ENCODE measurements at places on chromosomes 3 and 15.

- no peak for DNase-seq
These were observed 74.8 kb upstream of the RPL32 start for GRCh38 chr3:12916159-12916558.

DNA sequence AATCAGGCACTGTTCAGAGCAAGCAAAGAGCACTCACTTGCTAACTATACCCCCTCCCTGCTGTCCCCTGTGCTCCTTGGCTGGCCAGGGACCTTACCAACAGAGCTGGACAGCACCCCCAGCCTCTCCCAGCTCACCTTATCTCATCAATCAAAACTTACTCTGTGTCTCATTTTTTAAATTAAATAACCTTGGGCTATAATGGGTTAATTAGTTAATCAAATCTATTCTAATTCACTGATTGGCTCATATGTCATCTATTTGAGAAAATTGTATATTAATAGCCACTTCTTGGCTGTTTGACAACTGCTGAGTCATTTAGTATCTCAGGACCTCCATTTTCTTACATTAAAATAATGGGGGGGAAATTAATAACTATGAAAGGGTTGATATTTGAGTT lies 22.9 kb downstream of the IL5RA start:
- no peak for DNase-seq

GRCh38 chr15:71784719-71785118 lies 25.6 kb upstream of the NR2E3 start:
- no peak for DNase-seq

GRCh38 chr15:95887666-95888390 lies 442.7 kb upstream of the NR2F2 start:
- DNase-seq, result no peak

- DNase-seq, result peak; percentile 5
These were observed 334.9 kb upstream of the DPH6 start for GRCh38 chr15:35880896-35881295.

GRCh38 chr3:61221759-61222362 lies 29.4 kb downstream of the FHIT start:
- no peak for DNase-seq

- DNase-seq, result no peak
These were observed 52.0 kb upstream of the CCNB2 start for GRCh38 chr15:59052915-59053407.

DNA sequence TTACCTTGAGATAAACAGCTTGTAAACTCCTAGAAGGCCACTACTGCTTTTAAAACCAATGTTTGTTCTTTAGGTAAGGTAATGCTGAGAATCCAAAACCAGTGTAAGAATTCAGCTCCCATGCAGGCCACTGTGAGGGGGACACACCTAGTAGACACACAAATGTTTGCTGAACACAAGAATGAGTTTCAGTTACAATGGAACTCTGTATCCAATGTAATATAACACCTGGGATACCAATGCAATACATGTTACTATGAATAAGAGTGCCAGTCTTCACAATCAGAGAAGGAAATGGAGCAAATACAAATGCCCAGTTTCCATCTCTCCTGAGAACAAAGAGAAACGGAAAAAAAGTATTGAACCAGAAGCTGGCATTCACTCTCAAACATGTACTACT lies 65.9 kb downstream of the IGF2BP2 start:
- no peak for DNase-seq

DNA sequence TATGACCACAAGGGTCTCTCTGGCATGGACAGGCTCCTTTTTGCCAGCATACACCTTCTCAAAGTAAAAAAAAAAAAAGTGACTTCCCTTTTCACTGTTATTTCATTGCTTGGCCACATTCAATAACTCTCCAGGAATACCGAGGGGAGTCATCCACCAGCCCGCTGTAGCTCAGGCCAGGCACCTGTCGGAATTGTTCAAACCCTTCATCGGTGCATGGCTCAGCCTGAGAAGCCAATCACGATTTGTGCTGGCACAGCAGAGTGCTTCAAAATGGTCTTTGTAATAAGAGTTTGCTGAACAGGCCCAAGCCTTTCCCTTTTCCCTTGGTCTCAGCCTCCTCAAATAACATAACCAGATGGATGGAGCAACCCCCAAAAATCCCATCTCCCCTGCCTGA lies 145.4 kb downstream of the PDZRN3 start:
- no peak for DNase-seq

- DNase-seq, result no peak
These were observed 170.5 kb upstream of the TBL1XR1 start for GRCh38 chr3:177367788-177368187.

DNA sequence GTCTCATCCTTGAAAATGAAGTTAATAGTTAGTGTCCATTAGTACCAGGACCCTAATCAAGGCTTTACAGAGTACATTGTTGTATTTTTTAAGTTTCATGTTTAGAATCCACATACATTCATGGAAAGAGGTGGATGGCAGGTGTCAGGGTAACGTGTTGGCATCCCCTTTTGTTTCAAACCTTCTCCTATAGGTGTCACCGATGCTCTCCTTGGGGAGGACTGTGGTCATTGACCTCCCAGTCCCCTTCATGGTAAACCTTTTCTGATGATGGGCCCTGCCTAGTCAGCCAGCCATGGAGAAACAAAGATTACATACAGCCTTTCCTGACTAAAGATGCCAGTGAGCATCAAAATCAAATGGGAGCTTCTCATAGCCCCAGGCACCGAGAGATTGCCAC lies 574.8 kb downstream of the AGBL1 start:
- no peak for DNase-seq

- no peak for DNase-seq
These were observed 160.5 kb downstream of the THSD4 start for GRCh38 chr15:71275566-71276335.

DNA sequence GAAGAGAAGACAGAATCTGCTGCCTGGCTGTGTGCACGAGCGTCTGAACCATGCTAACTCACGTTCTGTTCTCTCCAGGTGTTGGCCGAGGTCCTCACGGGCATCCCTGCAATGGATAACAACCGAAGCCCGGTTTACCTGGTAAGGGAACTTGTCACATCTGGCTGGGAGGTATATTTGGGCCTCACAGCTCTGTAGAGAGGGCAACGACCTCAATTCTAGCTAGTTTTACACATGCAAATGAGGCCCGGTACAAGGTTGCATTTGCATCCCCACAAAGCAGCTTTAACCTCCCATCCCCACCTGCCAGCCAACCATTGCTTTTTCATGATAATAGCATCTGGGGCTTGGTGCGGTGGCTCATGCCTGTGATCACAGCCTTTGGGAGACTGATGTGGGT lies 22.0 kb upstream of the TATDN2 start:
- DNase-seq, result no peak
